ENCODE measurements at places on chromosomes 3 and 15.

DNA sequence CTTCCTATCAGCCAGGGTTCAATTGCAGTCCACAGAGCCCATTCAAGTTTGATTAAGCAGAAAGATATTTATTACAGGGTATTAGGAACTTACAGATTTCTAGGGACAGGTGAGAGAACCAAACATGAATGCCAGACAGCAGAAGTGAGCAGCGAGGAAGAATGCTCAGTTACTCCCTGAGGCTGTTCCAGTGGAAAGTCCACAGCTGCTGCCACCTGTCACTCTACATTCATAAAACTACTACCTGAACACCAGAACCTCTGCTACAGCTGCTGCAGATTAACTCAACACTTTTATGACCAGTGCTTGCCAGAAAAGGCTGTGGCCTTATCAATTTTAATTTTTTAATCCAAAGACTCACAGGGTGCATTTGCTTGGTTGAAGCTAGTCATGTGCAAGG is 325.4 kb upstream of the ONECUT1 start:
- DNase-seq: no peak

DNA sequence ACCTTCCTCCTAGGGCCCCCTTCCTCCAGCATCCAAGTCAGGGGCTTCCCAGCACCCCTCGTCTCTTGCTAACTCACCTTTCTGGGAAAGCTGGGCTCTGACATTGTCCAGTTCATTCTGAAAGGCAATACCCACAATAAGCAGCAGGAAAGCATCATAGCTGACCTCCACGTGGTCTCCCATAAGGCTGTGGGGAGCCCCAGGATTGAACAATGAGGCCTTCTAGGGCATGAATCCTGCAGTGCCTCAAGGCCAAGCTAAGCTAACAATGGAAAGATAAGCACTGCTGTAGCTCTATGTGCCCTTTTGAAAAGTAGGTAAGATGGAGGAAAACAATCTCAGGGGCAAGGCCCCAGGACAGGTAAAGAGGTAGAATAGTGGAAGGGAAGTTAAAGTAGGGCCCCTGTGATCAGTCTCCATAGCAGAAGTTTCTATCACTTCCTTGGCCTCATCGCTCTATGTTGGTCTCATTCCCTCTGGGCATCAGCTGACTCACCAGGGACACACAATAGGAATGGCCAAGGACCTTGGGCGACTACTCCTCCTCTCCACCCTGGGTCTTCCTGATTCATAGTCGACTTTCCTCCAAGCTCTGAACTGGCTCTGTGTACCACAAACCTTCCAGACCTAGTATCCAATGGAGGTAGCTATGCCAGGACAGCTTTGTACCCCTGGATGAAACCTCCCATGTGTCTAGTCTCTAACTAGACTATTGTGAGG is 11.7 kb downstream of the TRAIP start:
- DNase-seq: no peak

GRCh38 chr15:98796685-98797357 is 148.5 kb downstream of the IGF1R start:
- DNase-seq: no peak

DNA sequence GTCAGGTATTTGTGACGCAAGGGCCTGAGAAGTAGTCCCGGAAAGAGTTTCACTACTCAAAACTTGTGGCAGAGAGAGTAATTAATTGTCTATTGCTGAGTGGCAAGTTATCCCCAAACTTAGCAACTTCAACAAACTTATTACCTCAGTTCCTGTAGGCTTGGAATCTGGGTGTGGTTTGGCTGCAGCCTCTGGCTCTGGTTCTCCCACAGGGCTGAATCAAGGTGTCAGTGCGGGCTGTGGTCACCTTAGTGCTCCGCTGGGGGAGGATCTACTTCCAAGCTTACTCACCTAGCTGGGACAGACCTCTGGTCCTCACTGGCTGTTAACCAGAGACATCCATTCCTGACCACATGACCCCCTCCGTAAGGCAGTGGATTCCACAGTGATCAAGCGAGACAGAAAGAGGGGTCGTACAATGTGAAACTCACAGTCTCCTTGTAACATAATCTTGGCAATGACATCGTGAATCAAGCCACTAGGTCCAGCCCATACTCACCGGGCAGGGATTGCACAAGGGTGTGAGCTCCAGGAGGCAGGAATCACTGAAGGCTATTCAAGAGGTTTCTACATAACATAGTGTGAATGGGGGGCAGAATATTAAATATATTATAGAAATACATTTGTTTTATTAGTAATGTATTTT is 138.3 kb downstream of the RYR3 start:
- no peak for DNase-seq

GRCh38 chr3:151259664-151260063 is 18.7 kb downstream of the P2RY14 start:
- no peak for DNase-seq

DNA sequence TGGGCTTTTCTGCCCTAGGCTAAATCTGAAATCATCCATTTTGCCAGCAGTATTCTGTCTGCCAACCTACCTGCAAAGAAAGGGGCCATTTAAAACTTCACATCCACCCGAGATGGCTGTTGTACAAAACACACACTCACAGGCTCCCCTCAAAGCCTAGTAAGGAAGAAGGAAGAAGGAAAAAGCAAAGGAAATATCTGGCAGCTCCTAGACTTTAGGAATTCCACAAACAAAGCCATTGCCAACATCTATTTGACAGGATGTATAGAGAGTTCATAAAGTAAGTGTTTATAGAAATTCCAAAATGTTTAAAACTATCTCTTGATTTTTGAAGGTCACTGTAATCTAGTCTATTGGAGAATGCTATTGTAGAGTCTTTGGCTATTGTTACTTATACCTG is 91.9 kb upstream of the THBS1 start:
- DNase-seq: no peak

- DNase-seq: peak; percentile 48
These were observed 71.5 kb downstream of the SSR3 start for GRCh38 chr3:156483426-156483825.

GRCh38 chr15:52039925-52040781 is 21.1 kb downstream of the MAPK6 start:
- DNase-seq: no peak

DNA sequence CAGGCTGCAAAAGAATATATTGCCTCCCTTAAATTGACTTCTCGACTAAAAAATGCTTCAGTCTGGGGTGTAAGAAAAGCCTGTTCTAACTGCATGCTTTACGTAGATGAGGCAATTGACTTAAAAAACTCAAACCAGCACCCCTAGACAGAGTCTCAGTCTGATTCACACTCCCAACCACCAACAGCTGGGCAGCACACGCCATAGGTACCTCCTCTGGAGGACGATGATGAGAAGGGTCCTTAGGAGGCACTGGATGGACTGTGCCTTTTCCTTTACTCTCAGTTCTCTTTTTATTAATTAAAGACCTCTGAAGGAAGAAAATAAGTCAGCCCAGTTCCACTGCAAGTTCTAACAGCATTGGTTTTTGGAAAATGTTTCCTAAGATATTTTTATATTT is 175.0 kb downstream of the PDZRN3 start:
- DNase-seq: no peak

DNA sequence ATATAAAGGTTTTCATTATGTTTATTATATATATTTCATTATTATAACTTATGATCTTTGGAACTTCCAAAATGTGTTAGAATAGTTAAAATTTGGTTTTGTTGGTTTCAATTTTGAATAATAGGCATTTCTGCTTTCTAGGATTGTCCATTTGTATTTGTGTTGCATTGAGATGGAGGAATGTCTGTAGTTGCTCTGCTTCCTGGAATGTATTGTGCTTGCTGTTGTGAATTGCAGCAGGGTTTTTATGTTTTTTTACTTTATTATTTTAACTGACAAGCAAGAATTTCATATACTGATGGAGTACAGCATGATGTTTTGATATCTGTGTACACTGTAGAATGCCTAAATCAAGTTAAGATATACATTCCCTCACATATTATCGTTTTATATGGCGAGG is 247.4 kb downstream of the XXYLT1 start:
- no peak for DNase-seq

- no peak for DNase-seq
These were observed 19.6 kb downstream of the CD86 start for GRCh38 chr3:122074621-122075265.

GRCh38 chr3:169234618-169235017 is 428.9 kb downstream of the MECOM start:
- DNase-seq: no peak

GRCh38 chr15:63473007-63473748 is 31.2 kb upstream of the USP3 start:
- DNase-seq: no peak

DNA sequence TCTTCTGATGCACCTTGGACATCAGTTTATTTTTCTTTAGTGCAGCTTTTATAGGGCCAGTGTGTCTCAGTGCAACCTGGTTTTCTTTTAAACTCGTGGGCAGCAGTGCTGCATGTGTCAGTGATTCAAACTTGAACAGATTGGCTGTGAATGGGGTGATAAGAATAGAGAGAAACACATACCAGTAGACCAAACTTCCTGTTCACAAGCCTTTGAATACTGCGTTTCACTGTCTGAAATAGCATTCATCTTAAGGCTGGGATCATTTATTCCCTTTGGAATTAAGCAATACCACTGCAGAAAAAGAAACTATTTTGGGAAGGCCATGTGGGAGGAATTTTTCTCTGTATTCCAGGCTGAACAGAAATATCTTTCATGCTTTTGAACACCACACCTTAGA is 51.7 kb downstream of the PHLDB2 start:
- no peak for DNase-seq

GRCh38 chr3:42655331-42655888 is 1.9 kb downstream of the ZBTB47 start:
- no peak for DNase-seq

DNA sequence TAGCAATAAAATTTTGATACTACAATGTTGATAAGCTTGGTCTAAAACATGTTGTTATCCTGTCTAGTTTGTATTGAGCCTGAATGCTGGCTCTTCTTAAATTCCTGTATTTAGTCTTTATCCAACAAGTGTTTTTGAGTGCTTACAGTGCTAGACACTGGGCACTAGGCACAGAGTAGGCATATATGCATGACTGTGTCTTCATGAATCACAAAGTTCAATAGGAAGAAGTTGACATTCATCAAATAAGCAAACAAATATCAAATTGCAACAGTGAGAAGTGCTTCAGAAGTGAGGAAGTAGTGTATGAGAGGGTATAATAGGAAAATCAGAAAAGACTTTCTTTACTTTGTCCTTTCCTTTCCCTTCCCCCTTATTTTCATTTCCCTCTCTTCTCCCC is 6.8 kb downstream of the CD96 start:
- no peak for DNase-seq

DNA sequence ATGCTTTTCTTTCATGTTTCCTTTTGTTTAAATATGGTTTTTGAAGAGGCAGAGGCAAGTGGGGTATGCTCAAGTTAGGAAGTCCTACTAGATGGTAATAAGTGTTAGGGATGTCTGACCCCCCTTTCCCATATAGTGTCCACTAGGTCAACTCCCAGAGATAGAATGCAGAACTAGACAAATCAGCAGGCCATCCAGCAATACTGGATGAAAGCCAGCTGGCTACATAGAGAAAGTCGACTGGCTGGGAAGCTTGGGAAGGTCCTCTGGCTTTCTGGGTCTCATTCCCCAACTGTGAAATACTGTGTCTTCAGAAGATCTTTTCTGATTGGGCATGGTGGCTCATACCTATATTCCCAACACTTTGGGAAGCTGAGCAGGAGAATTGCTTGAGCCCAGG is 113.8 kb downstream of the SNRK start:
- no peak for DNase-seq
